ENCODE measurements at places on chromosomes 16 and 17.

DNA sequence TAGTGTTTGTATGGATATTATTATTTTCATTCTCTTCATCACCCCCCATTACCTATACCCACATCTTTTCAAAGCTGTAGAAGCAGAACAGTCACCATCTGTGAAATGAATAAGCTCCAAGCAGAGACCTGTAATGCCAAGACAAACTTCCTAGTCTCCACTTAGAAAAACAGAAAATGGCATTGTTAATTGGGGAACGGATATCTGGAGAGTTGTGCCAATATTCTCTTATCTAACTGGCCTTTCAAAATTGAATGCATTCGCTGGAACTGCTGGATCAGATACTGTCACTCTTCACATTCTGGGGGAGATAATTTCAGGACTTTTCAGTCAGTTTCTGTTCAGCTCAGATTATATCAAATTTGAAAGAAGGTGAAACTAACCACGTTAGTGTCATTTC is 464.4 kb upstream of the GOT2 start:
- DNase-seq: no peak

DNA sequence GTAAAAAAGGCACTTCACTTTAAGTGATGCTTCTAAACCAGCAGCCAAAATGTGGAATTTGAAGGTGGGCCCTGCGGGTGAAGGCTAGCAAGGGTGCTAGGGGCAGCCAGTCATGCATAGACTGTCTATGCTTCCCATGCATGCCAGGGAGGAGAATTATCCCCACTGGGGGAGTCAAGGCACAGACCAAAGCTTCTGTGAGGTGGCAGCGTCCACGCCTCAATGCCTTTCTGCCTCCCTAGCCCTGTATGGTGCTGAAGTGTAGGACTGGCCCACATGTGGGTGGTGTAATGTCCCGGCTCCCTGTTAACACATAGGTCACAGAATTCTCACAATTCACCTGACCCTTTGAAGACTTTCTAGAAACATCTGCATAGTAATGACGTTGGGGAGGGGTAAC is 1.9 kb downstream of the HS3ST2 start:
- no peak for DNase-seq

GRCh38 chr16:48949636-48950035 is 332.0 kb downstream of the CBLN1 start:
- DNase-seq: no peak

GRCh38 chr17:61724777-61725176 is 133.8 kb upstream of the NACA2 start:
- no peak for DNase-seq

DNA sequence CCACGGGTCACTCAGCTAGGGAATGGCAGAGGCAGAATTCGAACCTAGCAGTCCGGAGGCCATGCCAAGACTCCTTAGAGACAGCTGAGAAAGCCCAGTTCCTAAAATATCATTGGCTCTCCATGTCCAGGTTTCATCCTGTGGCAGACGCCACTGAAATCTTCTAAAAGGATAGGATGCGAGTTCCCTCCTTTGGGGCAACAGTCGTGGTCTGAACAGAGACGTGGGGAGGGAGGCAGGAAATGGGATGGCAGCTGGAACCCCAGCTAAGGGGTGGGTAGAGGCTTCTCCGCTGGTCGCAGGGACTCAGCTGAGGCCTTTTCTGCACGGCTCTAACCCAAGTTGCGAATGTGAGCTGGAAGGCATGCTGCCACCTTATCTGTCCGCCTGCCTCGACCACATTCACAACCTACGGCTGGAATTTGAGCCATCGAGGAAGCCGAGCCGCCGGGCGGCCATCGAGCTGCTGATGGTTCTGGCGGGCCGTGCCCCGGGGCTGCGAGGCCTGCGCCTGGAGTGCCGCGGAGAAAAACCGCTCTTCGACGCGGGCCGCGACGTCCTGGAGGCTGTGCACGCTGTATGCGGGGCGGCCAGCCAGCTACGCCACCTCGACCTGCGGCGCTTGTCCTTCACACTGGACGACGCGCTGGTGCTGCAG is 1.9 kb upstream of the HSF4 start:
- no peak for DNase-seq

DNA sequence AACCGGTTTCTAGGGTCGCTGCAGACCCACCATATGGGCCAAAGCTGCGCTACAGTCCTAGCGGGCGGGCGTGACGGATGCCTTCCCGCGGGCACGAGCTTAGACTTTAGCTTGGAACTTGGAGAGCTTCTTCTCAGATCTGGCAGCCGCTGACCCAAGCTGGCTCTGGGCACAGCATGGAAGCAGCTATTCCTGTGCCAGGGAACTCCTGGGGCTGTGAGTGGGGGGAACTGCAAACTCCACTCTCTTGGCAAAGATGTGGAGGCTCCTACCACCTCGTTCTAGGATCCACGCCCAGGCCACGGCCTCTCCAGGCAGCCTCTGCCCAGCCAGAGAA is 8.8 kb downstream of the FAAP100 start:
- no peak for DNase-seq

- no peak for DNase-seq
Observed at GRCh38 chr16:82185012-82185411, 15.0 kb upstream of the MPHOSPH6 start.

DNA sequence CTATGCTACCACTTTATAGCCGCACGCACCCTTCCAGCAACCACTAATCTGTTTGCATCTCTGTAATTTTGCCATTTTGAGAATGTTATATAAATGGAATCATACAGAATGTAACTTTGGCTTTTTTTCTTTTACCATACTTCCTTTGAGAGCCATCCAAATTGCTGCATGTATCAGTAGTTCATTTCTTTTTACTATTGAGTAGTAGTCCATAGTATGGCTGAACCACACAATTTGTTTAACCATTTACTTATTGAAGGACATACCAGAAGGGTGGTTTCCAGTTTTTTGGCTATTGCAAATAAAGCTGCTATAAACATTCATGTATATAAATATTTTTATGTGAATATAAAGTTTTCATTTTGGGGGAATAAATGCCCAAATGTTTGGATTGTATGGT is 8.8 kb downstream of the TENT4B start:
- DNase-seq: no peak

DNA sequence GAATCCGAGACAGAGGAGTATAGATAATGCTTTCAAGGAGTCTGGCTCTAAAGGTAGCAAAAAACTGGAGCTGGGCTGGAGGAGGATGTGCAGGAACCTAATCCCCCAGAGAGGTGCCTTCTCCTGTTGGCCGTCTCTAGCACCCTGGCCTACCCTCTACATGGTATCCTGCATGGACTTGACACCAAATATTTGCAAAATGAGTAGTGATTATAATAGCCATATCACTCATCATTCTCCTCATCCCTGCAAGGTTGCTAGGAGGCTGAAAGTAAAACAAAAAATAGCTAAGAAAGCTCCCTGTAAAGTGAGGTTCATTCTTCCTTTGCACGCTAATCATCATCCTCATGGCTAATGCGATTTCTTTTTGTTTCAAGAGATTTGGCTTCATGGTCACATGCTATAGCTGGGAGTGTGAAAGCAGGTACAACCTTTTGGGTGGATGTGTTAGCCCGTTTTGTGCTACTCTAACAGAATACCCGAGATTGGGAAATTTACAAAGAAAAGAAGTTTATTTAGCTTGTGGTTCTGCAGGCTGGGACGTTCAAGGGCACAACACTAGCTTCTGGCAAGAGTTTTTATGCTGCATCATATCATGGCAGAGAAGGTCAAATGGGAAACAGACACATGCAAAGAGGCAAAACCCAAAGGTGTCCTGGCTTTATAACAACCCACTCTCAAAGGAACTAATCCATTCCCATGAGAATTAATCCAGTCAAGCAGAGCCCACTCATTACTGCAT is 27.1 kb upstream of the CIITA start:
- no peak for DNase-seq

- no peak for DNase-seq
Observed at GRCh38 chr17:17229416-17230384, 7.3 kb downstream of the FLCN start.

DNA sequence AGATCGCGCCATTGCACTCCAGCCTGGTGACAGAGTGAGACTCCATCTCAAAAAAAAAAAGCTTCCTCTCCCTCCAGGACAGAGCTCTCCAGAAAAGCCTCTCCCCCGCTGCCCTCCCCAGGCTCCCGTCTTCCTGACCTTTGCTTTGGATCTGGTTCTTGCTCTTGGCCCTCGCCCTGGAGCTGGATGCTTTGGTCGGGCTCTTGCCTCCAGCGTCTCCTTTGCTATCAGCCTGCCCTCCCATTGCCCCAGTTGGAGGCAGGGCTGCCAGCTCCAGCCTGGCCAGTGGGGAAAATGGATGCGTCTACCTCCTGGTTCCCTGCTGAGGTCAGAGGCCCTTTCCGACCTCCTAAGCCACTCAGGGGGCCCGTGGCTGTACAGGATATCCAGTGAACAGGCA is 35.9 kb downstream of the TRARG1 start:
- DNase-seq: no peak

DNA sequence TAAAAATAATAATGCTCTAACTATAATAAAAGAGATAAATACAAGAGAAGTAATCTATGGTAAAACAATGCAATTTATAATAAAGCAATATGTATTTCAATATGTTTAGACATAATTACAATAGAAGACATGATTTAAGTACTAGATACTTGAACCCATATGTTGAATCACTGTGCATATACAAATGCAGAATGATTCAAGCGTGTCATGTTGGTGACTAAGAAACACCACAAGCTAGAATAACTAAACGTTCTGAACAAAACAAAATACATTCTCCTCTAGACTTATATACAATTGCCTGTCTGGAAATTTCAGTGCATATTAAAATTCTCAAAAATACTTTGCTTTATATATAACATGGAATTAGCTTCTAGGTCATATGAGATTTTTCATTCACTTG is 11.2 kb downstream of the TADA2A start:
- DNase-seq: no peak

Data from stimulated activated CD4-positive, alpha-beta T cell treated with anti-CD3 and anti-CD28 coated beads, Interleukin-2, amount 100 ng/mL, for 4 hours (primary cell).